ENCODE measurements at places on chromosomes 2 and 18.

GRCh38 chr2:17758118-17758517, 4.2 kb downstream of the GEN1 start:
- DNase-seq, result no peak

GRCh38 chr18:78703291-78703690, 276.3 kb upstream of the SALL3 start:
- DNase-seq, result no peak

- peak; percentile 28 for DNase-seq
Measured at GRCh38 chr18:49716035-49716434, 97.3 kb downstream of the ACAA2 start.

GRCh38 chr2:120791962-120792297, 56.3 kb downstream of the GLI2 start:
- peak; percentile 58 for DNase-seq

DNA sequence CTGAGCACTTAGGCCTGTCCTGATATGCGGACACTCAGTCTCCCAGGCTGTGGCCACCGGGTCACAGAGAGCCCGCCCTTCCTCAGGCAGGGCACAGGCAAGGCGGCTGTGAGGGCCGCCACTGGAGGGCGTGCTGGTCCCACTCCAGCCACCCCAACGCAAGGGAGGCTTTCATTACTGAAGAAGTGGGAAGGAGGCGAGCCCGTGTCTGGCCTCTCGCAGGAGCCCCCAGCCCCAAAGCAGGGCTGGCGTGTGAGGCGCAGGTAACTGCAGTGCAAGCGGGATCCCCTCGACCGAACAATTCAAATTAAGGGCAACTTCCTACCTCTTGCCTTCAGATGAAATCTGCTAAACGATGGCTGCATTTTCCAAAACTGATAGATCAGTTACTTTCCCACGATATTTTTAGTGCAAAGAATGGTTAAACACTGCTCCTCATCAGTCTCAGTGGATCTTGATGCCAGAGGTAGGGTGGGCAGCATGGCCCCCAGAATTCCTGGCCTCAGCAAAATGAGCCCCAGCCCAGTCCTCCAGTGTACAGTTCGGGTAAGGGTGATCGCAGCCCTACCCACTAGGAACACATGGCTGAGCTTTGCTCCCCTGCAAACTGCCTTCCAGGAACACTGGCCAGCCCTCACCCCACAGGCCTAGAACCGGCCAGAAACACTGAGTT, 97.2 kb downstream of the SEPTIN10 start:
- DNase-seq, result peak; percentile 82

DNA sequence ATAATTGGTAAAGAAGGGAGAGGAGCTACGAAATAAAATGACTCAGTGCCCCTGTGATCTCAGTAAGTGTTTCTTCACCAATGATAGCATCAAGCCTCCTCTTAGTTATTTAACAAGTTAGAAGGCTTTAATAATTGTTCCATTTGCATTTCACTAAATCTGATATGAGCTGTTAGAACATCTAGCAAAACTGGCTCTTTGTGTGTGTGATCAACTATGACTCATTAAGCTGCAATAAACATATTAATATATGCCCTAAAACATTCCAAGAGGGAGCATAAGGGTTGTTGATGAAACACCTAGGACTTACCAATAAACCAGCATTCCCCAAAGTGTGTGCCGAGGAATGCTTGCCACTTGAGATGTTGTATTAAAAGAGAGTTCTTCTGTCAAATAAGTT, 115.2 kb downstream of the OSBPL6 start:
- no peak for DNase-seq

GRCh38 chr2:205352593-205352992, 329.7 kb upstream of the NRP2 start:
- DNase-seq, result no peak

GRCh38 chr18:74204526-74205152, 56.3 kb downstream of the TIMM21 start:
- DNase-seq, result no peak

DNA sequence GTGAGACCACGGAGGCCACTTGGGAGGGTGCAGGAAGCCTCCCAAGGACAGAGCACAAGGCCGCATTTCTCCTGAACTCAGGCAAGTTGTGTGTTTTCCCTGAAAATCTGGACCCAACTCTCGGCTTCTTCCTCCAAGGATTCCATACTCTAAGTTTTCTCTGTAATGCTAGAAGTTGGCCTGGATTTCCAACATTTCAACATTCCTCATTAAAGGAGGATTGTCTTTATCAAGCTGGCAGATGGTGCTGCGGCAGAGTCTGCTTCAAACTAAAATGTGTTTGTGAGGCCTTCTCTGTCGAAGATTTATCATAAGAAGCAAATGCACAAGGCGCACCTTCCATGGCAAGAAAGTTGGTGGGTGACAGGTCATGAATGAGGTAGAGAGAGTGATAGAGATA, 94.4 kb upstream of the SATB2 start:
- DNase-seq, result no peak

DNA sequence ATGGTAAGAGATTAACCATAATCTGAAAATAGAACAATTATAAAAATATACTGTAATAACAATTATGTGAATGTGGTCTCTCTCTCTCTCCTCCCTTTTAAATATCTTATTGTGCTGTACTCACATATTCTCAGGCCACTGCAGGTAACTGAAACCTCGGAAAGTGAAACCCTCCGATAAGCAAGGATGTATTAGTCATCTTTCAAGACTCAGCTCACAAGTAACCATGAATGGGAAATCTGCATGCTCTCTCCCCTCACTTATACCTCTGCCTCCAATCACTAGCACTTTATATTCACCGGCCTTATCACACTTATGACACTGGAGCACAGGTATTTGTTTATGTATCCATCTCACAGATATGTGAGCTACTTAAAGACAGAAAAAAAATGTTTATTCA, 139.7 kb downstream of the LRP2 start:
- peak; percentile 27 for DNase-seq

- no peak for DNase-seq
Measured at GRCh38 chr2:127056086-127056485, 50.9 kb downstream of the BIN1 start.

DNA sequence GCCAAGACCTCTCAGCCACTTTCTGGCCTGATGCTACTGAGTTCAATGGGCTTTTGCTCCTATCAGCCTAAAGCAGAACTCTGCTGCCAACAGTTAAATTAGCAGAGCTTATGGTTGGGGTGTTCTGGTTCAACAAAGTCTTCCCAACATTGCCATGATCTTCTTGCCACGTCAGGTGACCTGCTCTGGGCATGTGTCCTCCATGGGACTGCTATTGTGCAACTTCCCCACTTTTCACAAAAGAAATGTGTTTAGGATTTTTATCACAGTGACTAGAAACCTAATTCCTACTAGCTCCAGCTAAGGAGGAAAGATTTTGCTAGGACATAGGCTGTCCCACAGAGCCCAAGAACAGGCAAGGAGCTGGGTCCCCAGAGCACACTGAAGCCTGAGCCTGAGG, 56.4 kb downstream of the ALK start:
- no peak for DNase-seq

GRCh38 chr2:64448041-64448426, 5.9 kb upstream of the LGALSL start:
- no peak for DNase-seq

DNA sequence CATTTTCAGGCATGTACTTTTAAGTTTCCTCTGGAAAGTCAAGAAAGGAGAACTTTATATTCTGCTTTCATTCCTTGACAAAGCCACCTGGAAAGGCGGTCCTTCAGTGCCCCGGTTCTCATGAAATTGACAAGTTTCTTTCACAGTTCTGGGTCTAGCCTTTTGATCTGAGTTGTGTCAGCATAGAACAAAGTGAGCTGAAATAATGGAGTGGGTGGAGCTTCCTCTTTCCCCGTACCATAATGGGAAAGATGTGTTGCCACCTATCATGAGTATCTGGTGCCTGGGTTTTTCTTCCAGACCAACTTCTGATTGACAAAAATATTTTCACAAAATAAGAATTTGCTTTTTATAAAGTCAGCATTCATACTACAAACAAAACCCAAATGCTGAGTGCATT, 49.3 kb downstream of the PTRHD1 start:
- DNase-seq, result no peak

DNA sequence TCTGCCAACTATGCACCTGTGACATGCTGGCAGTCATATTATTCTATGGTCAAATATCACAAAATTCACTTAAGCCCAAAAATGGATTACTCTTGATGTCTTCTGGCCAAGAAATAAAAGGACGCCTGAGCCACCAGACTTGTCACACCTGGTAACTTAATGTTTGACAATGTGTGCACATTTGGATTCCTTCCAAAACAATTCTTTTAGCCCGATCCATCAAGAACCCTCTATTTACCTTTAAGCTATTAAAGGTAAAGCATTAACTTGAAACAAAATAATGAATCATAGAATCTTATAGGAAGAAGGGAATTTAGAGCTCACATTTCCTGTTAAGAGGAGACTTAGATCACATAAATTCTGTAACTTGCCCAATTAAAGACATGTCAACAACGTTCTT, 46.5 kb upstream of the NFU1 start:
- DNase-seq, result peak; percentile 52

DNA sequence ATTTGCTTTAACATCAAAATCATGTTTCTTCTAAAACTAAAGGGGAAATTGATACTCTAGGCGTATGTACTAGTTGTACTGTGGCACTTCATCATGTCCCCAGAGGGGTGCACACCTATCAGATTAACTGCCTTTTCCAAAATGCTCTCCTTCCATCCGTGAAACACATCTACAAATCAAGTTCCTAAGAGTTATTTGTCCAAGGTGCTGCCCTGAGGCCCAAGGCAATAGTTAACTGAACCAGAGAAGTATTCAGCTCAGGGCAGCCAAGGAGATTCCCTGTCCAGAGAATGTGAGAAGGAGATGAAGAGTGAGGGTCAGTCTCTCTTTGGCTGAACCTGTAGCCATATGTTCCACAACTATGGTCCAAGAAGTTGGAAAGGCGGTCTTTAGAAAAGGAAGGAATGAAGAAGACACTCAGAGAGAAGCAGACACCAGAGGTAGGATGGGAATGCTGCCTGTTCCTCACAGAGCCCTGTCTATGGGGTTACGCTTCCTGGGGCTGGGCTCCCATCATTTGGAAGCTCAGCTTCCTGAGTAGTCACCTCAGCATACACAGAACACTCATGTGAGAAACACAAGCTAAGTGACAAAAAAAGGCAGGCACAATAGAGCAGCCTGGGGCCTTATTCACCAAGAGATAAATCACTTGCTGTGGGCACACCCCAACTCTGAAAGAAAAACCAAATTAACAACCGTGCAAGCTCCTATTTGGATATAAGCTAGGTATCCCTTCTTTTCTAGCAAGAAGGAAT, 55.6 kb downstream of the ANKRD44 start:
- no peak for DNase-seq

DNA sequence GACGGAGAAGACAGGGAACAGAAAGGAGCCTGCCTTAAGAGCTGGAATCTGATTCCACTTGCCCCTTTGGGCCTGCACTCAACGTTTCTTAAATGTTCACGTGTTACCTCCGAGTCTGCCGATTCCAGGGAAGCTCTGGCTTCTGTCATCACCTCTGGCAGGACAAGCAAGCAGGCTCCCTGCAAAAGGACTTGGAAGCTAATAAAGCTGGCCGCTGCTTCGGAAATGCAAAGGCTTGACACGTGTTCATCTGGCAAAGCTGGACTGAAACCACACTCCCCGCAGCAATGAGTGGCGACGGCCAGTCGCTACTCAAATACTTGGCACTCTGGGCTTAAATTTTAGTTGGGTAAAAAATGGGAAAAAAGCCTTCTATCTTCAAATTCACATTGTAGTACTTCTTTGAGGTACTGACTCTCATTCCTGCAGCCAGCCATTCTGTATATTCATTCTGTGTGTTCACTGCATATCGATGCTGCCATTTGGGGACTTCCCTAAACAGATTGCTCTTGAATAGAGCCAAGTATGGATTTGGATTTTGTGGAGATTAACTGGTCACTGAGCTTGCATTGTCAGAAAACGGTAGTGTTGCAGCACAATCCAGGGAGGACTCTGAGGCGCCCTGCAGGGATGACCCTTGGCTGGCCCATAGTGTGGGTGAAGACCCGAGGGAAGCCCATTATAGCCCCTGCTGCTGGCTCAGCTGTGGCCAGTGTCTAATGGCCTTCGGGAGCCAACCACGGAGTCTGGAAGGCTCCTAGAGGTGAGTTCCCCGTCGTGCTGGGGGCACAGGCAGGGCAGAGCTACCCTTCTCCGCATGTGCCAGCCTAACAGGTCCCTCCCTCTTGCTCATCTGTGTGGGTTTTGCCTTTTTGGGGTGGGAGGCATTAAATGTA, 231.5 kb downstream of the PRKCE start:
- no peak for DNase-seq

GRCh38 chr2:84458551-84459017, 496 bp downstream of the SUCLG1 start:
- no peak for DNase-seq

DNA sequence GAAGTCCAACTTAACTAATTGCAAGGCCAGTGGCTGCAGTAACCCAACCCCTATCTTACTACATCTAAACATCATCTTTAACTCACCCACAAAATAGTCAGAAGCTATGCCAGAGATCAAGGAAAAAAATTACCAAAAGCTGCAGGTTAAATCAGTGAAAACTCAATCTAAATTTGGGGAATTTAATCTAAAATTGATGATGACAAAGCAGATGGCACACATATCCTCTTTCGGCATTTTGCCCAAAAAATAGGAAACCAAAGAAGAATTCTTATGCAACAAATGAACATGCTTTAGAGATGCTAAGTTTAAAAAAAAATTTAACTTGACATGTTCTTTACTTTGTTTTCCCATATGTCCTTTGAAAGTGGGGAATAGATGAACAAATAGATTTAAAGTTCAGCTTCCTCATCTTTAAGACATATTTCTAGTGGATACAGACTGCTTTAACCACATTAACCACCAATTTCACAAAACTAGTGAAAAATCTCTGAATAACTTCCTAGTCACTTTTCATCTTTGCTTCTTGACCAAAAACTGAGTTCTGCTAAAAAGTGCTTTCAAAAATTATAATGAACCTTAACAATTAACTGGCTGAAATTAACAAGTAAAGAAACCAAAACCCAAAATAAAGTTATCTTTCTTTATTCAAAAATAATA, 74.3 kb upstream of the CCDC150 start:
- DNase-seq, result no peak

GRCh38 chr2:119929537-119929936, 83.3 kb upstream of the EPB41L5 start:
- no peak for DNase-seq

Measured in Calu3 (cell line).